ENCODE measurements at places on chromosomes 11 and 22. TPM values are rescaled to one million over a fixed set of nuclear protein-coding genes. Genes with fewer than 3 reads are reported as not detected.

The CHRNA10 gene
- not detected for total RNA-seq

The FBLN1 gene
- 22.3 TPM for total RNA-seq

The UBQLNL gene
- not detected for total RNA-seq

The PRDX5 gene
- 93.0 TPM for total RNA-seq

The GRIA4 gene
- total RNA-seq, result 86.3 TPM

The P2RX6 gene
- not detected for total RNA-seq

The CABP7 gene
- total RNA-seq, result 1.1 TPM

The MRGPRX1 gene
- not detected for total RNA-seq

The OR6T1 gene
- total RNA-seq, result not detected

The B4GAT1 gene
- total RNA-seq, result 63.2 TPM

The GAB4 gene
- not detected for total RNA-seq

The USP2 gene
- total RNA-seq, result 1.6 TPM

The DEFB131B gene
- not detected for total RNA-seq

The WBP2NL gene
- 4.5 TPM for total RNA-seq

The ACO2 gene
- 64.4 TPM for total RNA-seq

The FGF3 gene
- not detected for total RNA-seq

The TSPAN32 gene
- total RNA-seq, result not detected

The PTS gene
- total RNA-seq, result 28.2 TPM

The KCNJ11 gene
- 11.4 TPM for total RNA-seq

The MOV10L1 gene
- 0.78 TPM for total RNA-seq

The SLC22A12 gene
- not detected for total RNA-seq

The CNGA4 gene
- total RNA-seq, result 0.31 TPM

The EPS8L2 gene
- 1.4 TPM for total RNA-seq

The NAALAD2 gene
- total RNA-seq, result 5.3 TPM
